NCI-H69 (cell line): ENCODE measurements at places on chromosomes 3 and 15.

DNA sequence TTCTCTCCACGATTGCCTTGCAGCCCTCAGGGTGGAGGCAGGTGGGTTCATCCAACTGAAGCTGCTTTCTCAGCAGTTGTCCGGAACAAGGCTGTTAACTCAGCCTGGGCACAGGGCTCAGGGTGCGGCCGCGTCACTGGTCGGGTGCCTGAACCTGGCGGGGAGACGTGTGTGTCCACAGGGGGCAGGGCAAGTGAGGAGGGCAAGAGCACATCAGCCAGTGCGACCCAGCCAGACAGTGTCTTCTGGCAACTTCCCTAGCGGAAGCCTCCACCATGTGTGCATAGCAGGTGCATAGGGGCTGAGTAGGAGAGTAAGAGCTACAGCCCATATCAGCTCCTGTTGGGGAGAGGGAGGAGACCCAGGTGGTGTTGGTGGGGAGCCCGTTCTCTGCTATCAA is 150.4 kb upstream of the THRB start:
- DNase-seq, result no peak

DNA sequence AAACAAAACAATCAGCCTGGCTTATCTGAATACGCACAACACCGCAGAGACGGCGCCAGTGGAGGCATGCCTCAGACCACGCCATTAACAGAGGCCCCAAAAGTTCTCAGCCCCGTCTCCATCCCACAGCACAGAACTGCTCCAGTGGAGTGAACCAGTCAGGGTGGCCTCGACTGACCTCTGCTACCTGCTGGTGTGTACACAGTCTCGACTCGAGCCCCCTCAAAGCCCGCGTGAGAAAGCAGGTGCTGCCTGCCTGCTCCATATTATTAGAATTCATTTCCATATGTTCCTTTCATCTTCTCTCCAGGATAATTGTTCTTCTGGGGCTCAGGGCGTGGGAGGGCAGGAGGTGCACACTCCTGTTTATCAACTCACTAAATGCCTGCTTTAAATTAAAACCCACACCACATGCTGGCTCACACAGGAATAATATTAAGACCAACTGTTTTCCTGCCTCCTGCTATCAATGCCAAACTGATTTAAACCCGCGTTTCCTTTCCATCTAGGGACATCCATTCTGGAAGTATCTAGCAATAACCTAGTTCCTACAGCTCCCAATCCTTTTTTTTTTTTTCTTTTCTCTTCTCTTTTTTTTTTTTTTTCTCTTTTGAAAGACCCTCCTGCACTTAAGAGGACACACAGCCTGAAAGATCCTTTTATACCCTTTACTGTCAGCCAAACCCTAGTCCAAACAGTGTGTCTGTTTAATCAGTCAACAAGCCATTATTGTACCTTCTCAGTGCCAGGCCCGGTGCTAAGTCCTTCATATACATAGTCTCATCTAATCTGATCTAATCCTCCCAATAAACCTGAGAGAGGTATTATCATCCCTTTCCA is 101.2 kb downstream of the TLE3 start:
- DNase-seq, result peak; percentile 75

DNA sequence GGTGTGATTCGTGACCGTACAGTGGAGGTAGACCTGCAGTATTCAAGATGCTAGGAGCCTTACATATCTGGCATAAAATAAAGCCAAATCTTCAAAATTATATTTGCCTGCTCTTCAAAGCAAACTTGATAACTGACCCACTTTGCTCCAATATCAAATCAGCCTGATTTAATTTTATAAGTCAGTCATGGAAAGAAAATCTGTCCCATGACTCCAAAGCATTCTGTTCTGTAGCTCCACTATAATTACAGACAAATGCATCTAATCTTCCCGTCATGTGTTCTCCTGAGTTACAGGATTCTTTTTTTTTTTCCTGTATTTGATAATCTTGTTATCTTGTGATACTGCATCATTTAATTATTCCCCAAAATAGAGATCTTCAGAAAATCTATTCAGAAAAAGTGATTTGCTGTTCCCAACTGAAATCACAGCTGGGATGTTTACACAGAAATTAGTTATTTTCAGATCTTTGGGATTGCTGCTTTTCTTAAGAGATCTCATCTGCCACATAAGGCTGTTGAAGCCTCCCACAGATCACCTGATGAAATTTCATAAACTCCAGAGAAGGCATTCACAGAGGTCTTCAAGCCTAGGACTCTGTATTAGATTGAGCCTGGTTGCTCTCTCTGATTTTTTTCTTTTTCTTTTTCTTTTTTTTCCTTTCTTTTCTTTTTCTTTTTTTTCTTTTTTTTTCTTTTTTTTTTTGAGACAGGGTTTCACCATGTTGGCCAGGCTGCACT is 27.2 kb downstream of the TIMP4 start:
- DNase-seq, result no peak

DNA sequence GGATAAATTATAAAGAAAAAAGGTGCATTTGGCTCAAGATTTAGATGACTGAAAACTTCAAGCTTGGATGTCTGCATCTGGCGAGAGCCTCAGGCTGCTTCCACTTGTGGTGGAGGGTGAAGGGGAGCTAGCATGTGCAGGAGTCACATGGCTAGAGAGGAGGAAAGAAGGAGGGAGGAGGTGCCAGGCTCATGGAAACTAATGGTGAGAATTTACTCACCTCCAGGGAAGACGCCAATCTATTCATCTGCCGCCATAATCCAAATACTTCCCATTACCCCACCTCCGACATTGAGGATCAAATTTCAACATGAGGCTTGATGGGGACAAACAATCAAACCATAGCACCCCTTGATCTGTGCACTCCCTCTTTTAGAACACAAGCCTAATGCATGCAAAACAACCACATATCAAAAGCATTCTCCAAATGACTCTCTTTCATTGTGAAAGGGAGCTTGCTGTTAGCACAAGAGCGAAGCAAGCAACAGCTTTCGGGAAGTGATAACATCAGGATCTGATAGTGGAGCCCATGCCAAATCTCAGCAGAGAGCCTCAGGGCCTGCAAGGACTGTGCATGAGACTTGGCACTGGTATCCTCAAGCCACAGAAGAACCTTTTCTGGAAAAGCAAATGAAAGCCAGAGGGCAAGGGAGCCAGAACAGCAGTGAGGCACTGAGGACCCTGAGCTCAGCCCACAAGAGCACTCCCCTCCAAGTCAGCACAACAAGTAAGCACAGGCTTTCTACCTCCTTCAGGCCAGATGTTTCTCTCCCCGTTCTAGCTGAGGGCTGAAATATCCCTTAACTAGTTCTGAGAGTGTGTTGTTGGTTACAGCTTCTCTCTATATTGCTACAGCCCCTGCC is 50.2 kb upstream of the THBS1 start:
- DNase-seq, result peak; percentile 32

DNA sequence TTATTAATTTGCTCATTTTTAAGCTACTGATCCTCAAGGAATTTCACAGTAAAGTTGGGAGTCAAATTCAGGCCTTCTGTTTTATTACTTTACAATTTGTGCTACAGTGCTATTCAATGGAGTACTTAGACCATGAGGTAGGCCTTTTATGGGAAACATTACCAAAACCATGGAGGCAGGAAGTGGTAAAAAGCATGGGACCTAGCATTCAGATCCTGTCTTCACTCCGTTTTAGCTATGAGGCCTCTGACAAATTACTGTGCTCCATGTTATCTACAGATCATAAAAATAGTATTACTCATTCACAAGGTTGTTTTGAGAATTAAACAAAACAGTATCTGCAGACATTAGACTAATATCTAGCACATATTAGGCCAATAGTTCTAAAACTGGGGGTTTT is 140.6 kb upstream of the SLITRK3 start:
- no peak for DNase-seq

GRCh38 chr15:85010386-85011159 is 28.9 kb downstream of the PDE8A start:
- DNase-seq, result peak; percentile 83

DNA sequence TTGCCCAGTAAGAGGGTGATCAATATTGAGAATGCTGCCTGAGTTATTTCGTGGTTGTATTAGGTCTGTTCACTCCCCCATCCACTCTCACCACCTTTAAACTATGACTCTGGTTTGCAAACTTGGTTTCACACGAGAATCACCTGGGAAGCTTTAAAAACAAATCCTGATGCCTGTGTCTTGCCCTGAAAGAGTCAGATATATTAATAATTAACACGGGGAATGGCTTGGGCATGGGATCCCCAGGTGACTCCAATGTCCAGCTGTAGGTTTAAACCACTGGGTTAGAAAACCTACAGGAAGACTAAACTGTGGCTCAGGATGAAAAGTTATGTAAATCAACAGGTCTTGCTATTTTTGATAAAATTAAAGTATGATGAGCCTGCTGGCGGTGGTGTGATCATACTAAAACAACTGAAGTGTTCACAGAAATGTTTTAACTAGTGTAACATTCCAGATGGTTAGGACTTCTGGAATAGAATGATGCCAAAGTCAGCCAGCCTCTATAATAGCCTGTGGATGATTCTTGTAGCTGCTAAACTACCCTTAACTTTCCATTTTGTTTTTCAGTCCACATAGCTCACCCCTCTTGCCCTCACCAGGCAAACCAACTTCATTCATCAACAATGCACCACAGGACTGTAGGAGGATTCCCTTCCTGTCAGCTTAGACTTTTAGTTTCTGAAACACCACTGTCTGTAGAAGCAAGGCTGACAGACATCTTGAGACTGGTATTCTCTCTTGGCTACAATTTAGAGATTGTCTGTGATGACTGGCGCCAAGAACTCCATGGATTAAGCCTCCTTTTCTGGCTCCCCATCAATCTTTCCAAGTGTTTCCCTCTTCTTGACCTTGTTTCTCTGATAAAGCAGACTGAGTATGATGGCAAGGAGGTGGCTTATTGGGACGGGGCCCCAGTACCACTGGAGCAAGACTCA is 119.1 kb upstream of the ADAMTS9 start:
- DNase-seq, result no peak

DNA sequence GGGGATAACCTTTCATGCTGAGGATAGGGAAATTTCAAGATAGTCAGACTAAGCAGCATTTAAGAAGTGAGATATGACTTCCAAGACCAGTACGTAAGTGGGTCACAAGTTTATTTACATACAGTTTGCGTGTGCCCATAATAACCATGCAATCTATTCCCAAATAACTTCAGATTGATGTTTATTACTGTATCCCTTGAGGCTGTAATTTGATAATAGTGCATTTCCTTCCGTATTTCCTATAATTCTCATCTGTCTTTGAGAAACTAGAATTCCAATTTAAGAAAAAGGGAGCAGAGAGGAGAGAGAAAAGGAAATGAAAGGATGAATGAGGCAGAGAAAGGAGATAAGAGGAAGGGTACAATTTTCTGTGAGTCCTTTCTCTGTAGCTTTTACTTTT is 1073.1 kb downstream of the EPHA3 start:
- DNase-seq, result no peak

DNA sequence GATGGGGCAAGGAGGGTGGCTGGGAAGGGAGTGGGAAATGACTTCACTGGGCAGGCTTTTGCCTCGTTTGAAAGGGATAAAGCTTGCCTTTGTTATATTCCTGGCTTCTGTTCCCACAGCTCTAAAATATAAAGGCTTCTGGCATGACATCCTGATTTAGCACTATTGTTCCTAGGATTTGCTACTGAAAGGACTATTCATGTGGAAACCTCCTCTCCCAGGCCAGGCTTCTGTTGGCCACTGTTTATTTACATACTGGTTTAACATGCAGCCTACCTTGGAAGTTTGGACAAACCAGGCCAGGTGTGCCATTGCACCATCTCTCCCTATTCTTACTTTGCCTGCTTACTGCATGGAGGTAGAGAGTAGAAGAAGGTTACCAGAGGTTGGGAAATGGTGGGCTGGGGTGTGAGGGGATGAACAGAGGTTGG is 2.4 kb upstream of the LMCD1 start:
- peak; percentile 9 for DNase-seq

DNA sequence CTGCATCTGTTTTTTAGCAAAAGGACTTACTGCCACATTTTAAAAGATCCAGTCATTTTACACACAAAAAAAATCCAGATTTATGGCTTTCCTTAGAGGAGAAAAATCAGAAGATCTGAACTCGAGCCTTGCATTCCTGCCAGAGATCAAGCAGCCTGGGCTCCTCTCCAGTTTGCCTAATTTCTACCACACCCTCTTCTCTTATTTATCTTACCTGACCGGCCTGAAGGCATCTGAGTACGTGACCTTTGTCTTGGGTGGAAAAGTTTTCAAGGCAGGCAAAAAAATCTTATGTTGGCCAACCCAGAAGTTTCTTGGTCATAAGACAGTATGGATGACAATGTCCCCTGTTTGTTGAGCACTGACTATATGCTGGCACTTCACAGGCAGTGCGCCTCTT is 60.3 kb downstream of the CHRD start:
- DNase-seq, result no peak

DNA sequence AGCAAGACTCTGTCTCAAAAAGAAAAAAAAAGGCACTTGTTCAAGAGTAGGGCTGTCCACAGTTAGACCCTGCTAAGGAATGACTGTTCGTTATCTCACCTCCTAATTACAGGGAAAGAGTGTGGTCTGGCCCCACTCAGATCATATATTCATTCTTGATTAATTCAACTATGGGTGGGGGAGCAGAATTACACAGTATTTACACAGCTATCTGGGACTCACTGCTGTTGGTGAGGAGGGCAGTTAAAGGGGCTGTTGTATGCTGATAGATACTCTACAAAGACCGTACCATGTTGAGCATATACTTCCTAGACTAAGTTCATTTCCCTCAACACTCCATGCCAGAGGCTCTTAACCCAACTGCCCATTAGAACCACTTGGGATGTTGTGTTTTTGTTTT is 3.8 kb upstream of the ZNF620 start:
- no peak for DNase-seq

- DNase-seq, result no peak
These were observed 361.3 kb upstream of the GBE1 start for GRCh38 chr3:82122554-82123345.

DNA sequence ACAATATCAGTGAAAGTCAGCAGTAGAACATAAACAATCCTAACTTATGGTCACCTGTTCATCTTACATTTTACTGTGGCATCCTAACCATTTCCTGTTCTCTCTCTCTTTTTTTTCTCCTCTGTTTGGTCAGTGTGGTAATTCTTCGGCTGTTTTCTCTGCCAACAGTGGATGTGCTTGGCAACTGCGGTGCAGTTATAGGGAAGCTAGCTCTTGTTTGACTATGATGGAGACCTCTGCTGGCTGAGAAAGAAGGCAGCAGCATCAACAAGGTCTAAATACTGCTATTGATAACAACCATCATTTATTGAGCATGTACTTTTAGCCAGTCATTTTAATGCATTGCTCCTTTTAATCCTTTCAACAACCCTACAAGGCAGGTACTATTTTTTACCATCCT is 723 bp upstream of the DRD3 start:
- DNase-seq, result peak; percentile 68

DNA sequence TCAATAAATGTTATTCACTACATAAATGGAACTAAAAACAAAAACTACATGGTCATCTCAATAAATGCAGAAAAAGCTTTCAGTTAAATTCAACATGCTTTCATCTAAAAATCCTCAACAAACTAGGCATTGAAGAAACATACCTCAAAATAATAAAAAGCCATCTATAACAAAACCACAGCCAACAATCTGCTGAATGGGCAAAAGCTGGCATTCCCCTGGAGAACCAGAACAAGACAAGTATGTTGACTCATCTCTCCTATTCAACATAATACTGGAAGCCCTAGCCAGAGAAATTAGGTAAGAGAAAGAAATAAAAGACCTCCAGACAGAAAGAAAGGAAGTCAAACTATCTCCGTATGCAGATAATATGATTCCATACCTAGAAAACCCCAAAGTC is 759.9 kb downstream of the EPHA3 start:
- no peak for DNase-seq

- no peak for DNase-seq
These were observed 51.1 kb upstream of the SPATA12 start for GRCh38 chr3:57009367-57009766.

- DNase-seq, result no peak
These were observed 63.4 kb downstream of the SNRK start for GRCh38 chr3:43349716-43350115.
